ENCODE measurements at places on chromosomes 6 and 20.

- peak; percentile 47 for DNase-seq
Measured at GRCh38 chr6:64012351-64013001, 376.9 kb downstream of the PHF3 start.

GRCh38 chr6:12892151-12892550 is 175.6 kb downstream of the PHACTR1 start:
- DNase-seq, result no peak

DNA sequence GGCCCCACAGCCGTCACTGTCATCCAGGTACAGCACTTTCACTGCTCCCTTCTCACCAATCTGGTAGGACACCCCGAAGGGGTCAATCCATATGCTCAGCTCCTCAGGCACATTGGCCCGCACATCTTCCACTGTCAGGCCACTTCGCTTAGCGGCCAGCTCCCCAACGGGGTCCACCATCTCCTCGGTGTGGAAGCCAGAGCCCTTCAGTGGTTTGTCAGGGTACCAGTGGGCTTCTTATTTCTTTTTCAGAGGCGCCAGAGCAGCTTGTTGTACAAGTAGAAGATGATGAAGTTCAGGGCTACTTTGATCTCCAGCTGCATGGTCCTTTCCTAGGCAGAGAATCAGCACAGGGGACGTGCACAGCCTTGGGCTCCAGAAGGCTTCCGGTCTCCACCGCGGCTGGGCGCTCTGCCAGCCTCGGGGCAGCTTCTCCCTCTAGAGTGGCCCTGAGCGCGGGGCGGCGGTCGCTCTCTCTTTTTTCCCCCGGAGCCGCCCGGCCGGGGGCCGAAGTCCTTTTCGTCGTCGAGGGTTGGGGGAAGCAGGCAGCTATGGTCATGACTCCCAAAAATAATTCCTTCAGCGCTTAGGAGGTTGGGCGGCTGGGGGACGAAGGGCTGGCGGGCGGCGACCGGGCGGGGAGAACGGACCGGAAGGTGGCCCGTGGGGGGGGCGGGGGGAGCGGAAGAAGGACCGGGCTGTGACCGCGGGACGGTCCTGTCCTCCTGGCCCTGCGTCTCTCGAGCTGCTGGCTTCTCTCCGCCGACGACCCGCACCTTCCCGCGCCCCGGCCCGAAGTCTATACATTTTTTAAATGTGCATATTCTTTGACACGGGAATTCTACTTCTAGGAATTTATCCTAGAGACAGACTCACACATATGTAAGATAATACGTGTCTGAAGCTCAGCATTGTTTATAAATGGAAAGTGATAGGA is 6.5 kb upstream of the ZSCAN9 start:
- peak; percentile 52 for DNase-seq

GRCh38 chr6:35216851-35217811 is 3.4 kb downstream of the SCUBE3 start:
- DNase-seq, result no peak

- DNase-seq, result no peak
Measured at GRCh38 chr6:124446961-124447360, 515.3 kb upstream of the RNF217 start.

GRCh38 chr20:40781327-40782042 is 92.4 kb upstream of the MAFB start:
- no peak for DNase-seq
